ENCODE measurements at places on chromosomes 5 and 9.

- DNase-seq = no peak
Observed at GRCh38 chr9:113692256-113692655, 183.9 kb upstream of the ZNF618 start.

- DNase-seq = no peak
Observed at GRCh38 chr5:96637196-96637595, 25.0 kb upstream of the CAST start.

- no peak for DNase-seq
Observed at GRCh38 chr9:131771646-131772045, 31.8 kb upstream of the RAPGEF1 start.

- DNase-seq = no peak
Observed at GRCh38 chr5:1334831-1335539, 9.9 kb downstream of the CLPTM1L start.

GRCh38 chr5:31854181-31855133 is 215.5 kb downstream of the PDZD2 start:
- DNase-seq = no peak

GRCh38 chr9:20616808-20617207 is 5.5 kb downstream of the MLLT3 start:
- no peak for DNase-seq

DNA sequence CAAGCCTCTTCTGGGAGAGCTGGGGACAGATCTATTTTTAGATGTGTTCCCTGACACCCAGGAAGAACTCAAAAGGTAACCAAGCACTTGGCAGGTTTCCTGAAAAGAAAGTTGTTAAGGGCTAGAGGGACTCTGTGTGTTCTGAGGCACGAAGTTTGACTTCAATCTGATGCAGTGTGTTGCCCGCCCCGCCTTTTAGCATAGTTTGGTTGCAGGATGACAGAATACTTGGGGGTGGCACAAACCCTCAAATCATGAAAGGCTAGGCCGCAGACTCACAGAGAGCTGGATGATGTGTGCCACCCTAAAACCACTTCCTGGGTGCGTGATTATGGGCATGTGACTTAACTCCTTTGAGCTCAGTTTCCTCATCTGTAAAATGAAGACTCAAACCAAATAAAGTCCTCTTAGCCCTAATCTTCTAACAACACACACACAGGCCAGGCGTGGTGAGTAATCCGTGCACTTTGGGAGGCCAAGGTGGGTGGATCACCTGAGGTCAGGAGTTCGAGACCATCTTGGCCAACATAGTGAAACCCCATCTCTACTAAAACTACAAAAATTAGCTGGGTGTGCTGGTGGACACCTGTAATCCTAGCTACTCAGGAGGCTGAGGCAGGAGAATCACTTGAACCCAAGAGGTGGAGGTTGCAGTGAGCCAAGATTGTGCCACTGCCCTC is 12.8 kb upstream of the NDFIP1 start:
- peak; percentile 37 for DNase-seq

GRCh38 chr9:136567651-136568287 is 21.9 kb upstream of the NOTCH1 start:
- no peak for DNase-seq

GRCh38 chr9:134980516-134980915 is 62.8 kb upstream of the FCN1 start:
- DNase-seq = no peak

- no peak for DNase-seq
Observed at GRCh38 chr9:135983208-135984071, 22.3 kb upstream of the UBAC1 start.

GRCh38 chr9:38338342-38339018 is 54.0 kb upstream of the ALDH1B1 start:
- no peak for DNase-seq

DNA sequence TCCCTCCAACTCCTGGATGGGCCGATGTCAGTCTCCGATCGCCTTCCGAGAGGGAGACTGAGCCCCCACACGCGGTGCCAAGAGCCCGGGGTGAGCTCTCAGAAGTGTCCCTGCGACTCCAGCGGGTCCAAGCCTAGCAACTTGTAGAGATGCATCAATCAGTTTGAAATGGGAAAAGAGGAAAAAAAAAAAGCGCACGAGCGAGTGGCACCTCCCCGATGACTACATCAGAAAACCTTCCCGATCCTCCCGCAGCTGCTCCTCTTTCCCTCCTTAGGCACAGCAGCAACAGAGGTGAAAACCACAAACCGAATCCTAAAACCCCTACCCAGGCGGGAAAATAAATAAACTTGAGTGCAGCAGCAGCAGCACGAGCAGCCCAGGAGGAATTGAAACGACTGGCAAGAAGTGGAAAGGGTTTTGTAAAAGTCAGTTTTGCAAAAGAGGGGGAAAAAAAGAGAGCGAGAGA is 1.0 kb upstream of the EFNA5 start:
- no peak for DNase-seq

GRCh38 chr9:129655154-129655553 is 10.3 kb upstream of the PRRX2 start:
- no peak for DNase-seq

- no peak for DNase-seq
Observed at GRCh38 chr9:86807367-86807976, 139.8 kb downstream of the GAS1 start.

DNA sequence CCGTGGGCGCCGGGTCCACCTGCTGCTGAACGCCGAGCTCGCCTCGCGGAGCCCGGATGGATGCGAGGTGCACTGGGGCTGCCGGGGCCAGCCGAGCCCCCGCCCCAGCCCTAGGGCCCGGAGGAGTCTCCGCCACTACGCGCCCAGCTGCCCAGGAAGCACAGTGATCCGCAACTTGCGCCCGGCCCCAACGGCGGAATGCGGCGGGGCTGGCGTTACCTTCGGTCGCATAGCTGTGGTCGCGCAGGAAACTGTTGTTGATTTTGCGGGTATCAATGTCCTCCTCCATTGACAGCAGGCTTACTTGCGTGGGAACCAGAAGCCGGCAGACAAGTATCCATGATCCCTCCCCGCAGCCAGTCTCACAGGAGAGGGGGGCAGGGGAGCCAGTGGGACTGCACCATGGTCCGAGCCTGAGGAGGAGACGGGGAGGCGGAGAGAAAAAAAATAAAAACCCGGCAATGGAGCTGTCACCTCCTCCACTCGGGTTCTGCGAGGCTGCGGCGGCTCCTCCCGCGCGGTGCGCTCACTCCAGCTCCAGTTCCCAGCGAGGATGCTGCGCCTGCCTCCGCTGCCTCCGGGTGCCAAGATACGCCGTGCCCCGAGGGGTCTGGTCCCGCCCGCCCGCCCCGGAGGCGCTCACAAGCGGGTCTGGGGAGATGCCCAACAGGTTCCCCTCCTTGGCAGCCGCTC is 628 bp downstream of the PPP2R2B start:
- no peak for DNase-seq

DNA sequence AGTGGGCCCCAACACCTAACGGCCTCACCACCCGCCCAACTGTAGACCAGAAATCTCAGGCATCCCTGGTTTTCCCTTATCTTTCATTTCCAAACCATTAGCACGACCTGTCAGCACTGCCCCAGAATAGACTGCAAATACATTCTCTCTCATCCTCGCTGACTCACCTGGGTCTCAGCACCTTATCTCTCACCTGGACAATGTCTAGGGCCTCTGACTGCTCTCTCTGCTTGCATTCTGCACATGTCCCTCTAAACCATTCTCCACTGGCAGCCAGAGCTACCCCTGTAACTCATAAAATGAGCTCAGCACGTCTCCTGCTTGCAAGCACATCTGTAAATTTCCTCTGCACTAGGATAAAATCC is 12.7 kb downstream of the CKMT2 start:
- no peak for DNase-seq

GRCh38 chr9:89668216-89668865 is 63.5 kb downstream of the GADD45G start:
- DNase-seq = no peak

GRCh38 chr5:73424556-73424977 is 24.0 kb downstream of the FOXD1 start:
- no peak for DNase-seq

GRCh38 chr9:112218908-112219307 is 43.8 kb upstream of the SUSD1 start:
- no peak for DNase-seq

GRCh38 chr9:120646948-120647347 is 67.0 kb upstream of the CDK5RAP2 start:
- no peak for DNase-seq

DNA sequence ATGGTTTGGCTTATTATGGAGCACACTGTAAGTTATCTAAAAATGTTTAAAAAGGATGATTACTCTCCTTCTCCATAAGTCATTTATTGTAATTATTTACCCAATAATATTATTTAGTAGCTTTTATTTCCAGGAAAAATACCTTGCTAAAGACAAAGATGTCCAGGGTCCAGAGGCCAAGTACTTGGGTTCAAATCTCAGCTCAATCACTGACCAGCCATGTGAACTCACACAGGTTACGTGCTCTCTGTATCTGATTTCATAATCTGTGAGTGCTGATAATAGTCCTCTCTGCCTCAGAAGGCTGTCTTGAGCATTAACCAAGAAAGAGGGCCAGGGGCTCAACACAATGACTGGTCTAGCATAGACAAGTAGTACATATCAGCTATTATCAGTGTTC is 27.0 kb downstream of the ALDH1A1 start:
- no peak for DNase-seq

GRCh38 chr9:85466834-85467233 is 274.9 kb downstream of the AGTPBP1 start:
- no peak for DNase-seq

DNA sequence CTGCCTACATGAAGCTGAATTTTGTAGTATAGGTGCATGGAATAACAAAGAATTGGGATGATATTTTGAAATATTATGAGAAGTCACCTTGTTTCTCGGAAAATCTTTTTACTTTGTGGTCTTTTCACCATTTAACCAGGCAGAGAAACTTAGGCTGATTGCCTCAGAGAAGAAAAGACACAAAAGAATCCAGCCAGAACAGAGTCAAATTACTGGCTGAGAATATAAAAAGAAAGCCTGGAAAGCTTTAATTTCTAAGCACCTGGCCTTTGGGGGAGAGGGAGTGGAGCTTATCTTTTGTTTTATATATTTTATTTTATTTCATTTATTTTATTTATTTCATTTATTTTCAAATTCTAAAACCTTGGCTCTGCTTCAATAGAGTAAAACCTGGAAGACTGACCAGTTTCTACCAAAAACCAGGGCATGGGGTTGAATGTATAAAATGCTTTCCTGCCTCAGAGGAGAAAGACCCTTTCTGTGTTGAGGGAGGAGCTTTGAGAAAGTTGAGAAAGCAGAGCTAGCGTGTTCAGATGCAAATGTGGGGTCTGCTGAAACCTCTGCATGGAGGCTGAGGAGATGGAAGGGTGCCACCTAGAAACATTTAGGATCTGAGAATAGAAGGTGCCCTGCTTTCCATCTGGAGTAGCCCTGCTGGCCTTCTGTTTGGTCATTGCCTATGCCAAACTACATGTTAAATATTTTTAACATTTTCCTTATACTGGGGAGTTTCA is 81.6 kb downstream of the NREP start:
- DNase-seq = no peak

GRCh38 chr5:122723606-122724352 is 51.1 kb upstream of the SNX2 start:
- no peak for DNase-seq

DNA sequence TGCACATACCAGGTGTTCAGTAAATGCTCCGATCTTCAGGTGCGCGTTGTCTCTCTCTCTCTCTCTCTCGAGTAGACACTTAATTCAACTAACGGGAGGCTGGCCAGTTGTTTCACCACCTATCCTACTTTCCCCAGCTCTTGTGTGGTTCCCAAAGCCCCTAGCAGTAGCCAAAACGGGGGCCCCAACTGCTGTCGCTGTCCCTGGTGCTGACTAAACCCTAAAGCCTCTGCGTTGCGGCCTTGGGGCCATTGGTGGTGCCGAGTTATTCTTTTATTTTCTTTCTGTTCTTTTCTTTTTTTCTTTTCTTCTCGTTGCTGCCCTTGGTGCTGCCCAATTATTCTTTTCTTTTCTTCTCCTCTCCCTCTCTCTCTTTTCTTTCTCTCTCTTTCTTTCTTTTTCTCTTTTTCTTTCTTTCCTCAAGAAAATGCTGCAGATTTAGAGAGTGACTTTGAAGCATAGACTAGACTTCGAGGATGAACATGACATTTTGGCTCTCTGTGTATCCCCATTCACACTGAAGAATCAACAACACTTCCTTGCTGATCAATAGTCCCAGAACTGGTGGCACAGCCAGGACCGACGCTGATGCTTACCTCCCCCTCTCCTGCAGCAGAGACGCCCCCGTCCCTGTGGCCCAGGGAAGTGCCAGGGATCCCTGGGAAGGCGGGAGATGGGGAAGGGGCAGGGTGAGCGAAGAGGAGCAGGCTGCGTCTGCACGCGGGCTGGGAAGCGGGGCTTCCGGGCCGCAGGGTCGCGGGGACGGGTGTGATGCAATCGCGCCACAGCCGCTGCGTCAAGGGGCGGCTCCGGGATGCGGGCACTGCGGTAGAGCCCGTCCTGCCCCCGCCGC is at the start of gene FBLL1:
TSS of gene FBLL1 (plus strand) at position 785 of the 853 bp plus-strand sequence. CDS start 200 bp downstream, outside the sequence.
- no peak for DNase-seq

GRCh38 chr5:113632996-113633395 is 119.5 kb downstream of the YTHDC2 start:
- DNase-seq = no peak

DNA sequence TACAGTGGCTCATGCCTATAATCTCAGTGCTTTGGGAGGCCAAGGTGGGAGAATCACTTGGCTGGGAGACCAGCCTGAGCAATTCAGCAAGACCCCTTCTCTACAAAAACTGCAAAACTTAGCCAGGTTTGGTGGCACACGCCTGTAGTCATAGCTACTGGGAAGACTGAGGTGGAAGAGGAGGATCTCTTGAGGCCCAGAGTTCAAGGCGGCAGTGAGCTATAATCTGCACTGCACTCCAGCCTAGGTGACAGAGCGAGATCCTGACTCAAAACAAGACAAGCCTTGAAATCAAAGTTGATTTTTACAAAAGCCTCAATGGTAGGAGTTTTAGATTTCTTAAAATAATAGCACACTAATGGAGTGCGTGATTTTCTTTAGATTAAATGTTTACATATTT is 14.6 kb downstream of the UBE2D2 start:
- DNase-seq = no peak

DNA sequence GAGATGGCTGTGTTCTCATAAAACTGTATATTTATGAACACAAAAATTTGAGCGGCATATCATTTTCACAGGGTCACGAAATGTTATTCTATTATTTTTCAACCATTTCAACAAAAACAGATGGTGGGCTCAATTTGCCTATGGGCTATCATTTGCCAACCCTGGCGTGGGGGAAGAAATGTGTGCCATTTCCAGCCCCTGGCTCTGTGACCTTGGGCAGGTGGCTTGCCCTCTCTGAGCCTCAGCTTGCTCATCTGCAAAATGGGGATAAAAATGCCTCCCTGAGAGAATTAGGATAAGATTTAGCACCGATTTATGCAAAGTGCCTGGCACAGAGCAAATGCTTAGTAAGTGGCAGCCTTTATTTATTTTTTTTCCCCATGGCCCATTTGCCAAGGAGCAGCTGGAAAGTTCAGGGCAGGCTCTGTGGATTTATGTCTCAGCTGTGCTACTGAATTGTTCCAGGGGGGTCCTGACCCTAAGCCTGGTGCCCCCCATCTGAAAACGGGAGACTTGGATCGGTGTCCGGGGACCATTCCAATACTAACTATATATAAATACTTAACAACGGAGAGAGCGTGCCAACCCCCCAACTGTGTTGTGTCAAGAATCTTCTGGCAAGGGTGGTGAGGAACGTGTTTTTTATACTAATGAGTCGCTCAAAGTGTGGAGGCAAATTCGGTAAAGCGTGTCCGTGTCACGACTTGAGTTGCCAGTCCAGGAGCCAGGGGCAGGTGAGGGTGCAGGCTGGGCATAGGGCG is 34.5 kb downstream of the HRH2 start:
- DNase-seq = no peak
